ENCODE measurements at places on chromosomes 4 and X.

- no peak overlapping the region for H3K27ac ChIP-seq
- H3K4me1 ChIP-seq = no peaks in the 10 kb centered on the region
- no peak overlapping the region for H3K4me3 ChIP-seq
- peak; percentile 33 for DNase-seq
- H3K36me3 ChIP-seq = peaks cover 15% of the 10 kb centered on the region
Observed at GRCh38 chrX:9724711-9725110, 40.9 kb downstream of the GPR143 start.

- peak; percentile 67 for DNase-seq
- H3K27me3 ChIP-seq = no peaks in the 10 kb centered on the region
- H3K27ac ChIP-seq = peak overlapping the region; percentile 64
- peaks cover 6% of the 10 kb centered on the region for H3K4me1 ChIP-seq
- no peaks in the 10 kb centered on the region for H3K36me3 ChIP-seq
- H3K4me3 ChIP-seq = peak overlapping the region; percentile 89
Observed at GRCh38 chr4:152937336-152938236, 1.5 kb downstream of the FHDC1 start.

GRCh38 chr4:53928825-53929224, 135.6 kb downstream of the CHIC2 start:
- H3K4me3 ChIP-seq = no peak overlapping the region
- H3K36me3 ChIP-seq = no peaks in the 10 kb centered on the region
- H3K27me3 ChIP-seq = no peaks in the 10 kb centered on the region
- peaks cover 11% of the 10 kb centered on the region for H3K4me1 ChIP-seq
- no peak overlapping the region for H3K27ac ChIP-seq

GRCh38 chr4:162201673-162202072, 37.9 kb upstream of the FSTL5 start:
- H3K36me3 ChIP-seq = no peaks in the 10 kb centered on the region
- DNase-seq = no peak
- H3K27me3 ChIP-seq = no peaks in the 10 kb centered on the region
- no peaks in the 10 kb centered on the region for H3K4me1 ChIP-seq

DNA sequence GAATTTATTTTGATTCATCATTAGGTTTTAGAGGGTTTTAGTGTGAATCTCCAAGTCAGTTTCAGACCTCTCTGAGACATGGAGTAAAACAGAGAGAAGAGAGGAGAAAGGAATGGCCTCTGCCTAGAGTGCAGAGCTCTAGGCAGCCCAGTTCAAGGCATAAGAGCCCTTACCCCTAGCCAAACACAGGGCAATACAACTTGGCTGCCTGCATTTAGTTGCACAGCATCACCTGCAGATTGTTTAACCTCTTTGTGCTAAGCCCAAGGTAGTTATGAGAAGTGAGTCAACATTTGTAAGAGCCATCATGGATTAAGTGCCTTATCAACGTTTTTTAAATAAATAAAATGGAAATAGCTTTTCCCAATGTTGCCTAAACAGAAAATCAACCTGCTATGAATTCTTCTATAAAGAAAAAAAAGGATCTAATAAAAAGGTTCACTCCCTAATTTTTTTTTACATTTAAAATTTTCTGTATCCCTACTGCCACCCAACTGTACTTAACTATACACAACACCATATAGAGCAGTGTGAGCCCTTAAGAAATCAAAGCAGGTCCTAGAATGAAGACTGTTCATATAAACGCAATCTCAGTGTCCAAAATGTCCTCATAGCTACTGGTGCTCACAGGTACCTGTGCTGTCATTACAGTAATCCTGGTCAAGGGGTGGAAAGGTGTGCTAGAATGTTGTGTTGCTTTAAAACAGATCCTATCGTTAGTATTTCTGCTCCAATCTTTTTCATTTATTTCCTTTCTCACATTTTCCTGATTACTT, 36.0 kb downstream of the PF4 start:
- no peak for DNase-seq
- H3K27ac ChIP-seq = no peak overlapping the region
- no peaks in the 10 kb centered on the region for H3K27me3 ChIP-seq
- H3K4me1 ChIP-seq = peaks cover 3% of the 10 kb centered on the region
- H3K4me3 ChIP-seq = no peak overlapping the region
- H3K36me3 ChIP-seq = no peaks in the 10 kb centered on the region

- H3K4me3 ChIP-seq = no peak overlapping the region
- H3K27ac ChIP-seq = no peak overlapping the region
- no peaks in the 10 kb centered on the region for H3K4me1 ChIP-seq
- DNase-seq = no peak
- H3K36me3 ChIP-seq = no peaks in the 10 kb centered on the region
Observed at GRCh38 chr4:149102765-149103164, 660.6 kb upstream of the NR3C2 start.

DNA sequence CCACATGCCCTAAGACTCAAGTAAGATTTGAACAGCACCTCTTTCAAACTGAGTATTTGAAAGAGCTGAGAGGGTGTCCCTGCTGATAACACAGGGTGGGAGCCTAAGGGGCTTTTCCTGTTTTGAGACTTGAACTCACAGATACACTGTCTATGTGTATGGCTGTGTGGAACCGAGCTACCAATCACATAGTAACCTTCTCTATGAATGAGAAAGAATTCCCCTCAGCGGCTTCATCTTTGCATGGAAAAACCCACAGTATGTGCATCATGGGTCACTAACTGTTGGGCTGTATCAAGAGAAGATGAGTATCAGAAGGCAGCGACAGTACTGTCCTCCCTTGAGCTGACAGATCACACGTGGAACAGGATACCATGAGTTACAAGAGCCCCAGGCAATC, 336.3 kb downstream of the AFF2 start:
- no peaks in the 10 kb centered on the region for H3K4me1 ChIP-seq
- no peaks in the 10 kb centered on the region for H3K36me3 ChIP-seq
- no peak overlapping the region for H3K4me3 ChIP-seq
- DNase-seq = no peak
- no peak overlapping the region for H3K27ac ChIP-seq

- DNase-seq = peak; percentile 75
- H3K27ac ChIP-seq = no peak overlapping the region
- H3K4me1 ChIP-seq = no peaks in the 10 kb centered on the region
- no peaks in the 10 kb centered on the region for H3K36me3 ChIP-seq
- H3K4me3 ChIP-seq = no peak overlapping the region
- H3K27me3 ChIP-seq = no peaks in the 10 kb centered on the region
Observed at GRCh38 chr4:21790438-21791029, 158.0 kb downstream of the KCNIP4 start.

- DNase-seq = peak; percentile 38
- H3K4me1 ChIP-seq = no peaks in the 10 kb centered on the region
- no peak overlapping the region for H3K4me3 ChIP-seq
Observed at GRCh38 chr4:52957835-52958631, 95.9 kb downstream of the RASL11B start.

DNA sequence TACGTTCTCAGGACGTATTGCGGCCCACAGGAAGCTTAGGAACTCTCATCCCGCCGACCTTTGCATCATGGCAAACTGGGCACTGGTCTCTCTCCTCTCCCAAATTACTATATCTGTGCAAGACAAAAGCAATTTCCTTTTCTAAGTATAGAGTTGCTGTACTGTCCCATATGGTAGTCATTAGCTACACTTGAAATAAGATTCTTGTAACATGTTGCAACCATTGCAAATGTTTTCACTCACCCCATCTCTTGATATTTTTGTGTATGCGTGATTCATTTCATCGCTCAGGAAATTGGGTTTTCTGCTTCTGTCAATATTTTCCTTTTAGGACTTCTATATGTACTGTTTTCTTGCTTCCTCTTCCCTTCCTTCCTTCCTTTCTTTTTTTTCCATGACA, 15.7 kb downstream of the ARMCX6 start:
- no peak for DNase-seq
- no peaks in the 10 kb centered on the region for H3K36me3 ChIP-seq
- no peak overlapping the region for H3K27ac ChIP-seq
- no peaks in the 10 kb centered on the region for H3K27me3 ChIP-seq

- no peaks in the 10 kb centered on the region for H3K27me3 ChIP-seq
- no peak overlapping the region for H3K4me3 ChIP-seq
- no peak overlapping the region for H3K27ac ChIP-seq
- no peaks in the 10 kb centered on the region for H3K36me3 ChIP-seq
Observed at GRCh38 chr4:114658179-114658578, 59.6 kb downstream of the UGT8 start.

DNA sequence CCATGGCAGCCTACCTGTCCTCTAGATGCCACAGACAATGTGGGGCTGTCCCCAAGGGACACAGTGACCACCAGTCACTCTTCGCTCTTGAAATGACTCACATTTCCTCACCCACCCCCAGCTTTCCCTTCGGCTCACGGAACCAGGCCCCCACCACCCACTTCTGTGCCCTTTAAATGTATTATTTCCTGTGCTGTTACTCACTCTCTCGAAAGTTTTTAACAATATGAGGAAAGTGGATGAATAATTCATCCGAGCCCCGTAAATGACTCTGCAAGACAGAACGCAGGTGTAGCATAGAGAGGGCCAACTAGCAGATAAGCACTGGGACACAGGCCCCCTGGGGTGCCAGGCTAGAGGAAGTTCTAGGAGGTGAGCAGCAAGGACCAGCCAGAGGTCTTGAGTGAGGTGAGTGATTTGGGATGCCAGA, 179.5 kb upstream of the TBL1X start:
- H3K4me1 ChIP-seq = no peaks in the 10 kb centered on the region
- DNase-seq = no peak
- no peak overlapping the region for H3K27ac ChIP-seq
- H3K36me3 ChIP-seq = no peaks in the 10 kb centered on the region

- H3K4me3 ChIP-seq = peak overlapping the region; percentile 22
- H3K27me3 ChIP-seq = no peaks in the 10 kb centered on the region
- H3K27ac ChIP-seq = no peak overlapping the region
- H3K36me3 ChIP-seq = peaks cover 77% of the 10 kb centered on the region
- no peak for DNase-seq
- no peaks in the 10 kb centered on the region for H3K4me1 ChIP-seq
Observed at GRCh38 chr4:1330761-1331590, 16.0 kb upstream of the UVSSA start.

All from trophoblast cell (in vitro differentiated cells and primary cell).